ENCODE measurements at places on chromosomes 11 and 22.

GRCh38 chr11:114180301-114181055 lies 115.7 kb upstream of the NNMT start:
- DNase-seq: no peak

DNA sequence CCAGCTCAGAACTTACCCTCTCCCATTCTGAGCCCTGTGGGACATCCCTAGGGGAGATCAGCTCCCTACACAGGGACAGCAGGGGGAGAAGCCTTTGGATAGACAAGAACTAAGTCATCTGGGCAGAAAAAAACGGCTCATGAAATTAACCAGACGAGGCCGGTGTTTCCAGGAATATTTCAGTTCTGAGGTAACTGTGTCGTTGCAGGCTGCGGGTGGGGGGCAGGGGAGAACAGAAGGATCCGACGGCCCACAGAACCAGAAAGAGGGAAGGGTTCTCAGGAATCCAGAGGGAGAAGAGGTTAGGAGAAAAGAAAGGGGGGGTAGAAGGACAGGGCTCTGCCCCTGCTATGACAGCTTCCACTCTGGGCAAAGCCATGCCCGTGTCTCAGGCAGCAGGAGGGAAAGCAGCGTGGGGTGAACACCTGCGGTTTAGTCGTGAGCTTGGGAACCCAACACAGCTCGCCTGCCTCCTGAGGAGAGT lies 3.6 kb downstream of the CLCF1 start:
- DNase-seq: no peak

DNA sequence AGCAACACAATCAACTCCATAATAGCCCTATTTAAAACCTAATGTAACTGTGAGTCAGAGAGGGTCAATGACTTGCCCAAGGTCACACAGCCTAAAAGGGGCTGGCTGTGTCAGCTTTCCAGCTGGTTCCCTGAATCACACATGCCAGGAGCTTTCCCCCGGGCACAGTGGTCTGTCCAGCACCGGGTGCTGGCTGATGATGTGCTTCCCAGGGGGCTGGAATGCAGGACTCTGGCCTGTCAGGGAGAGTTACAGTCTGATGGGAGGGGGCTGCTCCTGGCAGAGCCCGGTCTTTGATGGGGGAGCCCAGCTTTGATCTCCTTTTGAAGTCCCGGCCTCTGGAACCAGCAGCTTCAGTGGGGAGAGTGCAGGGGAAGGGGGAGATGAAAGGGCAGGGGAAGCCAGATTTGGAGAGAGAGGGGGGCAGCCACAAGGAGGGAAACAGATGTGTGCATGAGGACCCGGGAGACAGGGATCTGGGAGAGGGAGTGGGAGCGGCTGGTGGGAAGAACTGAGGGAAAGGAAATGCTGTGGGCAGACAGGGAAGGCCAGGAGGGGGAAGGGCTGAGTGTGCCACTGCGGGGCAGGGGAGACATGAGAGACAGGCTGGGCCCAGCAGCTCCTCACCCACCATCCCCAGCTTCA lies 102.7 kb downstream of the NECTIN1 start:
- DNase-seq: no peak

DNA sequence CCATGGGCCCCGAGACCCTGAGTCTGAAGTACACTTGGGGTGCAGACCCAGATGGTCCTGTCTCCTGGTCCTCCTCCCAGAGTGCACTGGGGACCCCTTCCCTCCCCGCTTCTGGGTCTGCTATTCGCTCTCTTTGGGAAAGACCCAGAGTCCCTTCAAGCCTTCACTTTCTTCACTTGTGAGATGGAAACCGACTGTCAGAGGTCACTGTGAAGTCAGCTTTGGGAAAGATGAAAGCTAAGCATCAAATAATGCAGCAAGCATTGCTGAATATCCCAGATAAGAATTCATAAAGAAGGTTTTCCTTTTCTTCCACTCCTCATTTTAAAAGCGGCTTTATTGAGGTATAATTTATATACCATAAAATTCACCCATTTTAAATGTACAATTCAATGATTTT lies 105.0 kb upstream of the CSNK2A3 start:
- no peak for DNase-seq

- DNase-seq: no peak
These were observed 12.1 kb upstream of the OMP start for GRCh38 chr11:77090373-77091111.

DNA sequence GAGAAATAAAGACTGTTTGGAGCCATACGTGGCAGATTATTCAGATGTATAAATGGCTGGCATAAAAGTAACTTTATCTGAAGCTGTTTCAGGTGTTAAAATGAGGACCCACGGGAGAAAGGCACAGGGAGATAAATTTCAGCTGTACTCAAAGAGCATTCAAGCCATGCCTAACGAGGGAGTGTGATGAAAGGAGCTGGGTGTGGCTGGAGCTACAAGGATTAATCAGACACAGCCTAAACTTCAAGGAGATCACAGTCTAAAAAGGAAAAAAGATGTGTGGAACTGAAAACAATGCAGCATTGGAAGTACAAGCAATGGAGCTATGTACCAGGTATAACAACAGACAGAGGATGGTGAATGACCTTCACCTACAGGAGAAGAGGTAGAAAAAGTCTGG lies 120.8 kb upstream of the APOA1 start:
- DNase-seq: no peak

- no peak for DNase-seq
These were observed 728.0 kb downstream of the DLG2 start for GRCh38 chr11:84899134-84899533.

GRCh38 chr11:13343067-13343466 lies 65.5 kb downstream of the BMAL1 start:
- no peak for DNase-seq

- no peak for DNase-seq
These were observed 1.6 kb upstream of the BCR start for GRCh38 chr22:23178512-23179254.

DNA sequence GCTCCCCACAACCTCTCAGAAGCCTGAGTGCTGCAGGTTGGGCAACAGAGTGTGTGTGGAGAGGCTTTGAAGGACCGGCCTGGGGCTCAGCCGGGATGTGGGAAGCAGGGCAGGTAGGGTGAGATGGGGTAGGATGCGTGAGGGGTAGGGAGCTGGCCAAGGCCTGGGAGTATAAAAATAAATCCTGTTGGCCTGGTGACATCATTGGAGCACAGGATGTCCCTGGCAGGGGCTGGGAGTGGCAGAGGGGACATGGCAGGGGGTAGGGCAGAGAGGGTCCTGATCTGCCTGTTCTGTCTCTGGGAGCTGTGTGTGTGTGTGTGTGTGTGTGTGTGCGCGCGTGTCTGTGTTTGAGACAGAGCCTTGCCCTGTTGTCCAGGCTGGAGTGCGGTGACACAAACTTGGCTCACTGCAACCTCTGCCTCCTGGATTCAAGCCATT lies 28.6 kb downstream of the TEF start:
- DNase-seq: no peak

DNA sequence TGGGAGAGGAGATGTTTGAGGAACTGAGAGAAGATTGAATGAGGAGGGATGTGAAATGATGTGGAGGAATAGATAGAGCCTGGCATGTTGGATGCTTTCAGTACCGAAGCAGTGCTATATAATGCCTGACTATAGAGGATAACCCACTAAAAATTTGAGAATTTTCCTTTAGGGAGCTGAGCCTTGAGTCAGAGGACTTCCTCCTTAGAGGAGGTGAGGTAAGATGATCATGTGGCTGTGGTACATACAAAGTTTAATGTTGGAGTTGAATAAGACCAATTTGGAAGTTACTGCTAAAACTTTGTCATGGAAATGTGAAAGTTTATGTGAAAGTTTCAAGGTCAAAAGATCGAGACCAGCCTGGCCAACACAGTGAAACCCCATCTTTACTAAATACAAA lies 66.9 kb downstream of the YAP1 start:
- no peak for DNase-seq

- no peak for DNase-seq
These were observed 15.8 kb upstream of the OMP start for GRCh38 chr11:77086521-77087472.

DNA sequence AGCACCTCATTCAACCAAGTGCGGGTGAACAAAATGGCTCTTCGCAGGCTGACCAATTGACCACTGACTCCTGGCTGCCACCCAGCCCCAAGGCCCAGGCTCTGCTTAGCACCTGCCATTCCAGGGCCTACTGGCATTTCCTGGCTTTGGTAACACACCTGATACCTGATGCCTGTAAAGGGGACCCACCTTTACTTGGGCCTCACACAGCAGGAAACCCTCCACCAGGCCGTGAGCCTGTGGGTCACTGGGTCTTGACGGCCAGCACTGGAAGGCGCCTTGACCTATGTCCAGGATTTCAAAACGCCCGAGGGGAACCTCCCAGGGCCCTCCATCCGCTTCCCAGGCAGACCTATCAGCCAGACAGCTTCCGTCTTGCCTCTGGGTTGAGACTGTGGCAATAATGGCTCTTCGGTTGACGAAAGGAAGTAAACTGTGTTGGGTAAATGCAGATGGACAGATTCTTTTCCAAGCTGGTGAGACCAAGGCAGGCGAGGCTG lies 16.8 kb upstream of the TMEM184B start:
- DNase-seq: no peak

GRCh38 chr11:113874581-113875233 lies 665 bp downstream of the USP28 start:
- DNase-seq: no peak

DNA sequence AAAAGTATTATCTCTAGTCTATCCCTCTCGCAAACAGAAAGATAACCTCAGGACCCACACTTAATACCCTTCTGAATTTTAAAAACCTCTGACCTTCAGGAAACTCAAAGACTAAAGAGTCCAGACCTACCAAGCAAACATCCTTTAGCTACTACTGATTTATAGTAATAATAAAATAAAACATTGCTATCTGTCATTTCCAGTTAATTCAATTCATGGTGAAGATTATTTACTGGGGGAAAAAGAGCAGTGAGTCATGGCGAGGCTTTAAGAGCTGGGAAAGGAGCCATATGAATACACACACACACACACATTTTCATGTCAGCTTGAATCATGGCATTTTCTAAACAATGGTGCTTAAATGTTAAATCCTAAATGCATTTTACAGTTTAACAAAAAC lies 87.1 kb downstream of the FAM76B start:
- DNase-seq: no peak

DNA sequence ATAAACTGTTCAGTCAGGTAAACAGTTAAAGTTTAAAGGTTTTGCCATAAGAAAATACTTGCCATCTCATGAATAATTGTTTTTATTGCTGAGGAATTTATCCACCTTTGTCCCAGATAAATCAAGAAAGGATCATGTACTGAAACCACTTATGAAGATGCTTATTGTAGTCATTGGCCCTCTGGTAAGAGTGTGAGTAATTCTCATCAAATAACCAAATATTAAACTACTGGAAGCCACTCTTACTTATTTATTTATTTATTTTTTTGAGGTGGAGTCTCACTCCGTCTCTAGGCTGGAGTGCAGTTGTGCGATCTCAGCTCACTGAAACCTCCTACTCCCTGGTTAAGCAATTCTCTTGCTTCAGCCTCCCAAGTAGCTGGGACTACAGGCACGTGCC lies 35.1 kb downstream of the TMEM135 start:
- DNase-seq: no peak

DNA sequence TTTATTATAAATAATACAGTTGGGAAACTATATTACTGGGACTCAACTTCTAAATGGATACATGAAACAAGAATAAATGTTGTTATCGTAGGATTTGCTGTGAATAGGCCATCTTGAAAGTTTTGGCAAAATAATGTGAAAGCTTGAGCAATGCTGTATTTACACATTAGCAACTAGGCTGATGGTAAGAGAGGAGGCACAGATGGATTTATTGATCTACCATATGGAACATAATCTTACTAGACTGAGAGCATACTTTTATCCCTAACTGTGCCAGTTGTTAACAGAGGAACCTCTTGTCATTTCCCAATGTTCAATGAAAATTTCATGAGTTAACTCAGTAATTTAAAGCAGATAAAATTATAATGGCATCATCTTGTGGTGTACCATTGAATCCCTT lies 22.8 kb downstream of the APIP start:
- no peak for DNase-seq

GRCh38 chr22:22355096-22355834 lies 110.7 kb downstream of the VPREB1 start:
- no peak for DNase-seq

- DNase-seq: no peak
These were observed 44.0 kb downstream of the PARVA start for GRCh38 chr11:12421386-12421785.

DNA sequence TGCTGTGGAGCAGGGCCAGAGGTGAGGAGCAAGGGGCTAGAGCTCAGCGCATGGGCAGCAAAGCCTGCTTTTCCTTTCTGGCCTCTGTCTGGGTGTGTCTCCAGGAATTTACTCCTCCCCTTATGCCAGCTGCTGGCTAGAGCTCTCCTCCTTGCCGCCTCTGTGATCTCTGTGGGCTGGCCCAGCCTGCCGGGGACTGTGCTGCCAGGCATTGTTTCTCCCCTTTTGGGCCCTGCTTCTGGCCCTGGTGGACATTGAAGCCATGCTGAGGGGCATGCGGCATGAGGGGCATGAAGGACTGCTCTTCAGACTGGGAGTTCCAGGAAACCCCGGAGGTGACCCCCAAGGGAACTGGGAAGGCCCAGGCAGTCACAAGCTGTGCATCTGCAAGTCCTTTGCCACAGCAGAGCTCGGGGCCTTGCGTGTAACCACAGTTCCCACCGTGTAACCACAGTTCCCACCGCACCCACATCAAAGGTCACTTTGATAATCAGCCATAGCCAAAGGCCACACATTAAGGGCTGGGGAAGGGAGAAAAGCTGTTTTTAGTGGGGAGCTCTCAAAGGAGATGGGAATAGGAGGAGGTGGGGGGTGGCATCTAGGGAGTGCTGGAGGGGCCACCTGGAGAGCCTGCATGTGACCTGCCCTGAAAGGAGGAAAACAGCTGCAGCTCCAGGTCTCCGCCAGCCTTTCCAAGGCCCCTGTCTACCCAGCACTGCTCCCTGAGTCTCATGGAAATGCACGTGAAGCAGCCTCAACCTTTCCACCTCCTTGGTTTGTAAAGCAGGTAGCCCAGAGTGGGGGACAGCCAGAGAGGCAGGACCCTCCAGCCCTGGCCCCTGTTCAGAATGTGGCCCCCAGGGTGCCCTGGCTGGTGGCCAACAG lies 62.3 kb downstream of the PPFIBP2 start:
- no peak for DNase-seq

- DNase-seq: no peak
These were observed 17.9 kb downstream of the ELMOD1 start for GRCh38 chr11:107608809-107609208.

DNA sequence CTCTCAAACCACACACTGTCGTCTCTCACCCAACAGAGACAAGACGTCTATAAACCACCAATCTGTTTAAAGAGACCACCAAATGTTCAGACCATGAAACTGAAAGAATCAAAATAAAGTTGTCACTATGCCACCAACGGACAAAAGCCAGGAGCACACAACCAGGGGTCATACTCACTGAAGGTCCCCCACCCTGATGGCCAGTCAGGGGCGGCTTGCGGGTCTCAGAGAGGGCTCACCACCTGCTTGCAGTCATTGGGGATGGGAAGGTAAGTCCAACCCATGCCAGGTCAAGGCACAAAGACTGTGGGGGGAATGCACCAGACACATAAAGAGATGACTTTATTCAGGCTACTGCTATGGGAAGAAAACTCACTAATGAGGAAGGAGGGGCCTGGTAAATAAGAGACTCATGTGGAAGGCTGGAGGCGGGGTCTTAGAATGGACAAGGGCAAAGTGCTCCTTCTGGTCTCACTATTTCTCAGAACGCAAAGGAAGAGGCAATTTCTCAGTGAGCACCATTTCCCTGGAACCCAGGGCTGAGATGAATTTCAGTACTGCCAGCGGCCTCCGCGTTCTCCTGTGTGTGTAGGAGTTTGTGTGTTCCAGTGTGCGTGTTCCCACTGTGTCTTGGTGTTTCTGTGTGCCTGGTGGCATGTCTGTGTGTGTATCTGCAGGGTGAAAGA lies 17.3 kb downstream of the SCARF2 start:
- DNase-seq: no peak
